ENCODE measurements at places on chromosomes 16 and 17.

GRCh38 chr17:69401251-69401650 is 13.2 kb upstream of the MAP2K6 start:
- DNase-seq: no peak

DNA sequence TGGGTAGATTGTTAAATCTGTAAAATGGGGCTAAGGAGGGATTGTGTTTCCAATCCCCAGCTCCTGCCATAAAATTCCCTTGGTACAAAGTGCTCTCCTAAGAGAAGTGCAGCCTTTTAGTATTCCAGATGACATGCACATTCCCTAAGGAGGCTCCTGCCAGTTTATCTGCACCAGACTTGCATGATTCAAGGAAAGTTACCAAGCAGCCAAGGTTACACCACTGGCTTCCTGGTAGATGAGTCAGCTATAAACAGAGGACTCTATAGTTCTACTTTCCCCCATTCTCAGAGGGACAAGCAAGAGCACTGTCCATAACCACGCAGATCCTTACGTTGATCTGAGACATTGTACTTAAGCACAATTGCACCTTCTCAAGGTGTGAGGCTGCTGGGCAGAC is 1.9 kb downstream of the CALB2 start:
- DNase-seq: no peak

DNA sequence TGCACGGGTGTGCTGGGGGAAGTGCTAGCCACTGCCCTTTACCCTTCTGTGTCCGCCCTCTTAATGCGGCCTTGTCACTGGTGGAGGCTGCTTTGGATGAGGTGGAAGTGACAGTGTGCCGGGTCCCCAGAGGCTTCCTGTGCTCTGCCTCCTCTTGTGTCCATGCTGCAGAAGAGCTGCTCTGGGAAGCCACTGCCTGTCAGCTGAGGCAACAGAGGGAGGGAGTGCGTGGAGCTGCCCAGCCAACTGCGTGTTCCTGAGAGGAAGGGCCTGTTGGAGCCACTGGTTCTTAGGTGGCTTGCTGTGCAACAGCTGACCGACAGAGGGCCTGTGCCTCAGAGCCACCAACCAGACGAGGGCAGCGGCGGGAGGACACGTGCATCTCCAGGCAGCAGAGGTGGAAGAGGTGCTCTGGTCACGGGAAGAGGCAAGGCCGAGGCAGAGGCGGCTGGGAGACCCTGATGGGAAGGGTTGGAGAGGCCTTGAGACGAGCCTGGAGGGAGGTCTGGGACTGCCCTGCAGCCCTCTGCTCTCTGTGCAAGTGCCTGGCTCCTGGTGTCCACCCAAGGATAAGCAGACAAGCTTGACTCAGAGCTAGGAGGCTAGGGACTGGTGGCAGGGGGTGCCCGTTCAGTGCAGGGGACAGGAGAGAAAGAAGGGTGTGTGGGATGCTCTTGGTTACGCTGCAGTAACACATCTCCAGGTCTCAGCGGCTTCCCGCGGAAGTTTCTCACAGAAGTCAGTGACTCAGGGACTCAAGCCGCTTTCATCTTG is 25.4 kb downstream of the B9D1 start:
- no peak for DNase-seq

DNA sequence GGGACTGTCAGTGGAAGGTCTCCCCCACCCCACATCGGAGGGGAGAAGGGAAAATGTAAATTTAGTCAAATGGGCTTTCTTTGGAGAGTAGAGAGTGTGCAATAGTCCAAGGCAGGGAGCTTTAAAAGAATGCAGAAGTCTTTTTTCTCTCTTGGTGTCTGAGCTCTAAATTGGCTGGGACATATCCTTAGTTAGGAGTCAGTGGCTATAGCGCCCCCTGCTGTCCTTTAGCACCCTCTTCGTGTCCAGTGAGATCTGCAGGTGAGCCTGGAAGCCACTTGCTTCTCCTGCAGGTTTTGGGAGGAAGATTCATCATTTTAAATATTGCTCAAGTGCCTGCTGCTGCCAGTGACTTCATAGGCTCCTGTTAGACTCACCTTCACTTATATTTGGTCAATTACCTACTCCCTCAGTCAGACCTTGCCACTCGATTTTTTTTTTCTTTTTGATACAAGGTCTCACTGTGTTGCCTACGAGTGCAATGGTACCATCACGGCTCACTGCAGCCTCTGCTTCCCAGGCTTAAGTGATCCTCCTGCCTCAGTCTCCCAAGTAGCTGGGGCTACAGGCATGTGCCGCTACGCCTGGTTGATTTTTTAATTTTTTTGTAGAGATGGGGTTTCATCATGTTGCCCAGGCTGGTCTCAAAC is 174.8 kb downstream of the PRKCB start:
- peak; percentile 41 for DNase-seq

GRCh38 chr17:4721203-4722135 is 9.8 kb upstream of the MED11 start:
- no peak for DNase-seq

DNA sequence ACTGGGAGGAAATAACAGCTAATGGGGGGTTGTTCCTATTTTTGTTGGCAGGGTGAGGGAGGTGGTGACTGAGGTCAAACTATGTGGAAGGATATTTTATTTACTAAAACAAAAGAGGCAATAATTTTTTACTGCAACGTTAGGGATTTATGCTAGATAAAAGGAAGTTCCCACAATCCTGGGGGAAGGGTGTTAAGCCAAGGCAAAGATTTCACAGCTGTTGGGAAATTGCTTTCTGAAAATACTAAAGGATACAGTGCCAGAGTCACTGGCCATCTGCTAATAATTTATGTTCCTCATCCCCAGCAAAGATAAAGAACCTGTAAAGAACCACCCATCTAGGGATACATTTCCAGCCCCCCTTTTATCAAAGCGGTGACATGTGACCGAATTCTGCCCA is 756.0 kb upstream of the RBFOX1 start:
- no peak for DNase-seq

DNA sequence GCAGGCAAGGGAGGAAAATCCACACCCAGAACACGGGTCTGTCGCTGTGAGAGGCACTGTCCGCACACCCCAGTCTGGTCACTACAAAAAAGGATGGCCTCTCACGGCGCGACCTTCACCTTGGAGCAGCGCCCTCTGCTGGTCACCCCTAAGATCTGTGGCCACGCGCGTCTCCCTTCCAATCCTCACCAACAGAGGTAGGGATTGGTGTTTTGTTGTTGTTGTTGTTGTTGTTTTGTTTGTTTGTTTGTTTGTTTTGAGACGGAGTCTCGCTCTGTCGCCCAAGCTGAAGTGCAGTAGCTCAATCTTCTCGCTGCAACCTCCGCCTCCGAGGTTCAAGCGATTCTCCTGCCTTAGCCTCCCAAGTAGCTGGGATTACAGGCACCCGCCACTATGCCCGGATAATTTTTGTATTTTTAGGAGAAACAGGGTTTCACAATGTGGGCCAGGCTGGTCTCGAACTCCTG is 15.0 kb upstream of the C17orf58 start:
- peak; percentile 17 for DNase-seq

- no peak for DNase-seq
These were observed 49.9 kb upstream of the SREBF1 start for GRCh38 chr17:17886726-17887125.

DNA sequence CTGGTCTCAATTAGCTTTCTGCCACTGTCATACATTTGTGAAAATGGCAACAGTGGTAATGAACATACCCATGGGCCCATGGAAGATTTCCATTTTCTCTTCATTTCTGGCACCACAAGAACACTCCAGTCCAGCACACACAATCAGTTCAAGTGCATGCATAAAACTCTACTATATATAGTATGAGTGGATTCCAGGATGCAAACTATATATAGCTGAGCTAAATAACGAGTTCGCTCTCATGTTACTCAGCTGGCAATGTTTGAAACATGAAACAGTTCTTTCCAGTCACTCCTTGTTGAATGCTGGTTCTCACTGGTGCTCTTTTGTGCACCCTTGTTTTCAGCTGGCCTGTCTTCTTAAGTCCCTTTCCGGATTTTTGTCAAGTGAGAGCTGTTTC is 75.2 kb upstream of the DHX40 start:
- DNase-seq: no peak

- no peak for DNase-seq
These were observed 596 bp downstream of the SEPHS2 start for GRCh38 chr16:30445149-30445407.

- no peak for DNase-seq
These were observed 238.1 kb downstream of the ZNF423 start for GRCh38 chr16:49617710-49618330.

DNA sequence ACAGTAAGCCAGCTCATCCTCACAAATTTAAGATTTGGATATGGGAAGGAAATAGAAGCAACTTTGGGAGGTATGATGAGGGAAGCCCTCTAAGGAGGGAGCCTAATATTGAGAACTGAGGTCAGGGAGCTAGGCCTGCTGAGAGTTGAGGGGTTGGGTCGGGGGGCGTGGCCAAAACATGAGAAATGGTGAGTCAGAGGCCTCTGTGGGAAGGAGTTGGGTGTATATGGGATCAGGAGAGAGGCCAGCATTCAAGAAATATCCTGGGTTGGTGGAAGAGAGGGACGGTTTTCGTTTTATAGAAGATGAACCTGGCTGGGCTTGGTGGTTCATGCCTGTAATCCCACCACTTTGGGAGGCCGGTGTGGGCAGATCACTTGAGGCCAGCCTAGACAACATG is 48.4 kb downstream of the CLEC16A start:
- DNase-seq: no peak

DNA sequence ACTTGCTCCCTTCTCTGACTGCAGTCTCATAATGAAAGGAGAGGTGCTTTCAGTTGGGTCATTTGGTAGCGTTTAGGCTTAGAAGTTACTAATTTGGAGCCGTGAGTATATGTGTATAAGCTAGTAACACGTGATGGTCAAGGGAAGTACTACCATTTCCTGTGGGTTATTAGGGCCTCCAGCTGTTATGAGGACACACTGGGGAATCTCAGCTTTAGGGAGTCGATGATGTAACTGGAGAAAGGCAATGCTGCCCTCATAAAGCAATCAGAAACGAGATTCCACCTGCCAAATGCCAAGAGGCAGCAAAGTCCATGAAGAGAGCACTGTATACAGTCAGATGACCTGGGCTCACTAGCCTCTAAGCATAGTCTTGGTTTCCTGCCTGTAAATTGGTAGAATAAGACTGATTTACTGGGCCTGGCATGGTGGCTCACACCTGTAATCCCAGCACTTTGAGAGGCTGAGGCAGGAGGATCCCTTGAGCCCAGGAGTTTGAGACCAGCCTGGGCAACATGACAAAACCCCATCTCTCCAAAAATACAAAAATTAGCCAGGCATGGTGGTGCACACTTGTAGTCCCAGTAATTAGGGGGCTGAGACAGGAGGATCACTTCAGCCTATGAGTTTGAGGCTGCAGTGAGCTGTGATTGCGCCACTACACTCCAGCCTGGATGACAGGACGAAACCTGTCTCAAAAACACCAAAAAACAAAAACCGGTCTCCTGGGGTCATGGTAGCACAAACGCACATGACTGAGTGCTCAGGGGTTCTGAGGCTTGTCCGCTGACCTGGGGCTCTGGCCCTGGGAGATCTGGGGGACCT is 53.0 kb downstream of the SF3B3 start:
- DNase-seq: no peak

DNA sequence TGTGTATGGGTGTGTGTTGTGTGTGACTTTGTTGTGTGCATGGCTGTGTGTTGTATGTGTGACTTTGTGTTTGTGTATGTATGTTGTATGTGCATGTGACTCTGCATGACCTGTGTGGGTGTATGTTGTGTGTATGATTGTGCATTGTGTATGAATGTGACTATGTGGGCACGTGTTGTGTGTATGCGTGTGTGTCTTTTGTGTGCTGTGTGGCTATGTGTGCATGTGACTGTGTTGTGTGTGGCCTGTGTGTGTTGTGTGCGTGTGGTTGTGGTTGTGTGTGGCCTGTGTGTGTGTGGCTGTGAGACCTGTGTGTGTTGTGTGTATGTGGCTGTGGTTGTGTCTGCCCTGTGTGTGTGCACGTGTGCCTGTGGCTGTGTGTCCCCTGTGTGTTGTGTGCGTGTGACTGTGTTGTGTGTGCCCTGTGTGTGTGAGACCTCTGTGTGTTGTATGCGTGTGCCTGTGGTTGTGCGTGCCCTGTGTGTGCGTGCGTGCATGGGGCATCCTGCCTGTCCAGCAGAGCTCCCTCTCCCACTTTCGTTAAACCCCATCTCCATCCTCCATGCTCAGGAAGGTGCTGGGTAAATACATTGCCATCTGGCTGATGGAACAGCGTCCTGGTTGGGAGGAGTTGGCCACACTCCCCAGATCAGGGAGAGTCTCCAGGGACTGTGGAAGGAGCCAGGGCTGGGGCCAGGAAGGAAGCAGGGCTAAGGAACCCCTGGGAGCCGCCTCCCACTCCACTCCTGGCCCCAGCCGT is 90.1 kb upstream of the GSE1 start:
- DNase-seq: no peak

GRCh38 chr16:52634104-52634503 is 87.2 kb upstream of the TOX3 start:
- no peak for DNase-seq

DNA sequence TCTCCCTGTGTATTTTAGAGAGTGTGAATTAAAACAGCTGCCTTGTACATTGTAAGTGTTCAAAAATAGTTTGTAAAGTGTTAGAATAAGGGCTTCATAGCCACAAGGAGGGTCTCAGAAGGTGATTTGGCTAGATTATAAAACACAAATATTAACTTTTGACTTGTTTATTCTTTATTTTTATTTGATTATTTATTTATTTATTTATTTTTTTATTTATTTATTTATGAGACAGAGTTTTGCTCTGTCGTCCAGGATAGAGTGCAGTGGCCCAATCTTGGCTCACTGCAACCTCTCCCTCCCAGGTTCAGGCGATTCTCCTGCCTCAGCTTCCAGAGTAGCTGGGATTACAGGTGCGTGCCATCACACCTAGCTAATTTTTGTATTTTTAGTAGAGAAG is 111.5 kb upstream of the RBFOX1 start:
- no peak for DNase-seq

DNA sequence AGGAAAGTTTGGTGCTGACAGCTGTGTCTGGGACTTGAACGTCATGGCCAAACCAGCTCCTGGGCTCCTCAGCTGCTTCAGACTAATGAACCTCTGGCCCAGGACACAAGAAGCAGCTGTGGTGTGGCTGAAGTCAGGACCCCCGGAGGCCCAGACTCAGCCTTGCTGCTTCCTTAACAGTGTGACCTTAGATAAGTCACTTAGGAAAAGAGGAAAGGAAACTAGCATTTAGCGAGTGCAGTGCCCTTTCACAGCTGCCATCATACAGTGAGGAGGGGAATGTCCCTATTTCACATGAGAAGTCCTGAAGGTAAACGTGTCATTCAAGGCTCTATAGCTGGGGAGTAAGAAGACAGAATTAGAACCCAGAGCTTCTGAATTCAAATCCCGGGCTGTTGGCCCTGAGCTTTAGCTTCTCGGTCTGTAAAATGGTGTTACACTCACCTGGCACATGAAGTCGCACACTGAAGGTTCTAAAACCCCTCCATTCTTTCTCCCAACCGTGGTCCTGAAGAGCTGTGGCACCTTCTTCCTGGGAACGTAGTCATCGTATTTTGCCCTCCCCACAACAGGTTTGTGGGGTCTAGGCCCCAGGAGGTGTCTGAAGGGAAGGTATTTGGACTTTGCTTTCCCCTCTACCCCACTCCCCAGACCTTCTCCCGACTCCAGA is 910 bp upstream of the RAMP2 start:
- DNase-seq: no peak

GRCh38 chr17:20774472-20775135 is 195.1 kb downstream of the CDRT15L2 start:
- no peak for DNase-seq
